ENCODE measurements at places on chromosomes 3 and 15.

DNA sequence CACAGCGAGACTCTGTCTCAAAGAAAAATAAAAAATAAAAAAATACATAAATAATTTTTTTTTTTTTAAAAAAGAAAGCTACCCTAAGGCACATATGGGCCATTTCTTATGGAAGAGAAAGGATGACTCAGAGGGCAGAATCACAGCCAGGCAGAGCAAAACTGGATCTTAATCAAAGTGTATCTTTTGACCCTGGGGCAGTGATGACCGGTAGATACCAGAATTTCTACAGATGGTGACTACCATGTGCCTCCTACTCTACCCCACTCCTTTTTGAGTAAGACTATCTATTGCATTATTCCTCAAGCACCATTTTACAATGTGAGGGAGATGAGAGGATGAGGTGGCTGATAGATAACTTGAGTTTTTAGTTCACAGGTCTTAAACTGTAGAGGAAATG is 26.0 kb downstream of the TARS3 start:
- no peak for DNase-seq

DNA sequence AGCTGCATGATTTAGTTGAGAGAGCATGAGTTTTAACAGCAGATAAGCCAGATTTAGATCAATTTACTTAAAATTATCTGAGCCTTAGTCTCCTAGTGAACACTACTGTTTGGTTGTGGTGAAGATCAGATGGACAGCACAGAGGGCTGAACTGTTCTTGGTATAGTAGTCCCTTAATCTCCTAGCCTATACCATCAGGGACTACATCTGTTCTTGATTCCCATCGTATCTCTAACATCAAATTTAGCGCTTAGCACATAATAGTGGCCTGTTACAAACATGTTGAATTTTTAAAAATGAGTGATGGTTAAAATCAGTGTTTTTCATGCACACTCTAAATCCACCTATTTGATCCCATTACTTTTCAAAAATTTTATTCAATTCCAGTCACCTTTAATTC is 507.7 kb downstream of the GRM7 start:
- DNase-seq = no peak

GRCh38 chr3:38229036-38229435 is 36.6 kb upstream of the SLC22A13 start:
- no peak for DNase-seq

DNA sequence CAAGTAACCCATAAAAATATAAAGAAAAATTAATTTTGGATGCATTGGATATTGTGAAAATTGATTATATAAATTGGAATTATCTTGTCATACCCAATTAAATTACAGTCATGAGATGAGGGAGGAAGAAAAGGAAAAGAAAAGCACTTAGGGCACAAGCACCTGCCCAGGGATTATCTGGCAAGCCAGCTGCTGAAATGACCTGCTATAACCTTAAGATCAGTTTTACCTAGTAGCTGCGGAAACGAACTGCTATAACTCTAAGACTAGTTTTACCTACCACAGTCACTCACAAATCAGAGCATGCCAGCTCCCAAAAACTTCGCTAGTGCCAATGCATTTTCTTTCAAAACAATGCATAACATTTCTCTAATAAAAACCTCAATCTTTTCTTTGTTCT is 26.2 kb downstream of the LRRFIP2 start:
- DNase-seq = no peak

Data from HTR-8/SVneo (cell line).